MV-4-11 (cell line): ENCODE measurements at places on chromosomes 1 and 21.

DNA sequence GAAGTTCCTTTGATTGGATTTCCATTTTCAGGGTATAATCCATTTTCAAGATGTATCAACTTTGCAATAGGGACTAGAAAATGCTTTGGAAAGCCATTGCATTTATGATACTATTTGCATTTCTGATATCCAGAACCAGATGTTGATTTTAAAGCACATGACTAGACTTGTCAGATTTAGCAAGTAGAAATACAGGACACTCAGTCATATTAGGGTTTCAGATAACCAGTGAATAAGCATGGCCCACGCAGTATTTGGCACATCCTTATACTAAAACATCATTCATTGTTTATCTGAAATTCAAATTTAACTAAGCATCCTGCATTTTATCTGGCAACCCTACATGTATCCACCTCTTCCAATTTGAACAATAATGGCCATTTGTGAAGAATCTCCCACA lies 113.3 kb upstream of the DPT start:
- DNase-seq: no peak

DNA sequence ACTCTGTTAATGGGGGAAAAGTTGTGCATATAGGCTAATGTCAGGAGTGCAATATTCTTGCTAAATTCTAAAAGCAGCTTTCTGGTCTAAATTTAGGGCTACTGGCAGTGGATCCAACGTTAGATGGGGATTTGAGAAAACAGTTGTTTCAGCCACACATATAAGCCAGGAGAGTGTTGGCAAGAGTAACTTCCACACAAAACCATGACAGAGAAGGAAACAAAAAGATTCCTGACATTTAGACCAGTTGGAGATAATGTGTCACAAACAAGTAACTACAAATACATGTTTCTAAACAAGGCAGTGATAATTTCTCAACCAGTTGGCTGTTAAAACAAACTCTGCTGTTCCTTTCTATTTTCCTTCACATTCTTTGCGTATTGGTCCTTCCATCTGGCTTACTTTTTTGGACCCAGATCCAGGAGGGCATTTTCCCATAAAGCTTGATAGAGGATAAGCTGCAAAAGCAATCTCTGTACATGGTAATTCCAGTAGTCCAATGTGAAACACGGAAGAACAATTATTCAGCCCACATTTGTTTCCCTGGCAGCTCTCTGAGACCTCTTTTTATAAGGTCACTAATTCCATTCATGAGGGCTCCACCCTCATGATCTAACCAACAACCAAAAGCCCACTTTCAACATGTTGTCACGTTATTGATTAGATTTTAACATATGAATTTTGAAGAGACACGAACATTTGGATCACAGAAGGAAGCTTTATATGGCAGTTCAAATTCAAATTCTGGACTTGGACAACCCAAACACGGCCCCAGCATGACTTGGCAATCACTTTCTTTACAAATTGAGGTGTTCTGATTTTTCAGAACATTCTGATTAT lies 1888.6 kb downstream of the MRPL39 start:
- no peak for DNase-seq

- peak; percentile 74 for DNase-seq
Measured at GRCh38 chr1:112063781-112064728, 74.6 kb upstream of the KCND3 start.

DNA sequence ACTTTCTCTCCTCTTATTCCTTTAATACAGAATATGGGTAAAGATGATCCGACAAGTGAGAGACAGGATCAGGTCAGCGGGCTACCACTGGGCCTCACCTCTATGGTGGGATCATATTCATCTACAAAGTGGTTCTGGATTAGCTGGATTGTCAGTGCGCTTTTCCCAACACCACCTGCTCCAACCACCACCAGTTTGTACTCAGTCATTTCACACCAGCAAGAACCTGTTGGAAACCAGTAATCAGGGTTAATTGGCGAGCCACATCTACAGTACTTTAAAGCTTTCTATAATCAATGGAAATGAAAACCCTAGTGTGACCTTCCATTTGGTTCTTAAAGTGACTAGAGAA lies 643 bp downstream of the NRAS start:
- no peak for DNase-seq

DNA sequence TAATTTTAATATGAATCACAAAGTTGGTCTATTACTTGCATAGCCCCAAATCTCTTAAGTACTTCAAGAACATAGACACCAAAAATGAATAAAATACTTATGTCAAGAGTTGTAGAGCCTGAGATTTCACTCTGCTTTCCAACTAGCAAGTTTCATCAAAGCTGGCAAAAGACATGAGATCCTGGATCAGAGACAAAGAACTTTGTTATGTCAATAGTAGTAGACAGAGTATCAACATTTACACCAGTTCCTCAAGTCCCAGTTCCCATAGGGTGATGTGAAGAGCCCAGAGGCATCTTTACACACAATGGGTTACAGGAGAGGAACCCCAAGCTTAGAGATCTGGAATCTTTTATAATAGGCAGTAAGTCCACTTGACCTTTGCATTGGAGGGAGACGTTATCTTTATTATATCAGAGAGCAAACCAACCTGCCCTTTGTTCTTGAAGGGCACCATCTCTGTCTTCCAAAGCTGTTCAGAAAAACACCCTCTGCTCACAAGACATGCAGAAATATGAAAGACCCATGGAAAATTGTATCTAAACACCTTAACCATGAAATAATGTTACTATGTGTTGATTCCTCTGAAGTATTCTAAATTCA lies 174.4 kb upstream of the GALNT2 start:
- DNase-seq: no peak

DNA sequence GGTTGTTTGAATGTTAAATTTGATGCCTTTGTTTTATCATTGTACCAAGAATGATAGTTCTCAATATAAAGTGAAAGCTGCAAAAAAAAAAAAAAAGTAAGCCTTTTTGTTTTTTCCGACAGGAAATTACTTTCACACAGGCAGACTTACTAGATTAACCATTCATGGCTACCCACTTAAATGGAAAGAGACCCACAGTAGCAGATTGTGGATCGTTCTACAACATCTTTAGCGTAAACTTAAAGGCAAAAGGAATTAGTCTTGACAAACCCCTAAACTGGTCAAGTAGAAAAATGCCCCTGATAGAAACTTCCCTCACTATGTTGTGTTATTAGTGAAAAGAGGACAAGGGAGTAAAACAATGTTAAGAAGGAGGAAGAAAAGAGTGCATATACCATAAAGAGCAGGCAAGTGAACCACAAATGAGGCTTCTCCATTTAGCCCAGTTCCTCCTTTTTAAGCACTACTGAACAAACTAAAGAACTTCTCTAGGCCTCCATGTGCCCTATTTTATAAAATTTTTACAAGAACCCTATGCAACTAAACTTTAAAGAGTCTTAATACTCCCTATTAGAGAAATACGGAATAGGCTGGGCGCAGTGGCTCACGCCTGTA lies 1560.3 kb downstream of the MRPL39 start:
- peak; percentile 87 for DNase-seq

DNA sequence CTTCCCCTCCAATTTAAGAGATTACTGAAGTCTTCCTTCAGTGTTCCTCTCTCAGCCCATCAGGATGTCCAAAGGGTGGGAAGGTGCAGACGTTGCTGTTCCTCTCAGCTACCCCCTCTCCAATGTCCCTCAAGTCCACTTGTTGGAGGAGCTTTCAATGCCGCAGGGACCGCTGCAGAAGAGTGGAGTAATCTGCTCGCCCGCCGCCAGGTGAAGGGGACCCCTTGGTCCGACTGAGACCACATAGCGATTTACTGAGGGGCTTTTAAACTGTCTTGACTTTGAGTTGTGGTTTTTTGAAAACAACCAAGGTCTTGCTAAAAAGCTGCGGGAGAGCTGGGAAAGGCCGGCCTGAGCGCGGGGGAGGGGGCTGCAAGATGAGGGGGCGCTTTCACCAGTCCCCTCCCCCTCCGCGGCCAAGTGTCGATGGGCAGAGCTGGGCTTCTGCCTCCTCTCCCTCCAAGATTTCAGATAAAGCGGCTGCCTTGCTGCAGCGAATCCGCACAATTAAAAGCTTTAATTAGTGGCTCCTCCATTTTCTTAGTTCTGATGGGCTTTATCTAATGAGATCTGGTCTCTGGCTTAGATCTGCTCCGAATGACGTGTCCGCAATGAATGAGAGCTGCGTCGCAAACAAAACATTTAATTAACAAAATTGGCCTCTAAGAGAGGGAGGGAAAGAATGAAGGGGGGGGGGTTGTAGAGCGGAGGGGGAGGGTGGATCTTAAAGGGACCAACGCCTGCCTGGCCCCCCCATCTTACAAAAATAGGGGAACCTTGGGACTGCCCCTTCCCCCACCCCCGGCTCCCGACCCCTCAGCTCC lies 5.9 kb downstream of the LMO4 start:
- DNase-seq: no peak

DNA sequence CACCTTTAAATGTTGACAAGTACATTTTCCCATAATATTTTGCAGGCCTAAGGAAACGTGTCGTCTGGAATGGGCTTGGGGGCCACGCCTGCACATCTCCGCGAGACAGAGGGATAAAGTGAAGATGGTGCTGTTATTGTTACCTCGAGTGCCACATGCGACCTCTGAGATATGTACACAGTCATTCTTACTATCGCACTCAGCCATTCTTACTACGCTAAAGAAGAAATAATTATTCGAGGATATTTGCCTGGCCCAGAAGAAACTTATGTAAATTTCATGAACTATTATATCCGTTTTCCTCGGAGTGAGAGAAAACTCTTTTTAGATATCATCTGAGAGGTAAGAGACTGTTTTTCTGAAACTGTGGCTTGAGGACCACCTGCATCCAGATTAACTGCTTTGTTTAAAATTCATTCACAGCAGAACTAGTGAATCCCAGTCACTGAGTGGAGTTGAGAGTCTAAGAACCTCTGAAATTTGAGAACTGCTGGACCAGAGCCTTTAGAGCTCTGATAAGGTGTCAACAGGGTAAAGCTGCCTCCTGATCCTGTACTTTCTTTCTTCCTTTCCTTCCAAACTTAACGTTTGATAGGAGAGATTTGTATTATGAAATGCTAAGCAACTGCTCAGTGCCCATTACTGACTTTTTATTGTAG lies 811 bp downstream of the EXO1 start:
- DNase-seq: no peak

DNA sequence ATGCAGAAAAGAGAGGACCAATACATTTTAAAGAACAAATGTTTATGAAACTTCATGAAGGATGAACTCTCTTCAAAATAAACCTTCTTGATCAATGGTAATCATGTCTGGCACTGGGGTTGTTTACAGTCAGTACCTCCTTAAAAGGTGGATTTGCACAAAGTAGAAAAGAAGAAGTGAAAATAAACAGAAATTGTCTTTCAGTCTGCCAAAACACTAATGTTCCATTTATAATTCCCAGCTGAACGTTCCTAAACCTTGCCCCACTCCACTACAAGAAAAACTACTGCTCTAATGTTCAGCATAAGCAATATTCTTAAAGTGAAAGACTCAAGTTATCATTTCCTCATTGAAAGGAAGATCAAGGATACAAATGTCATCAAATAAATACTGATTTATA lies 86.2 kb downstream of the EIF4G3 start:
- peak; percentile 11 for DNase-seq

- DNase-seq: no peak
Measured at GRCh38 chr21:40208206-40208947, 341.1 kb downstream of the PCP4 start.

DNA sequence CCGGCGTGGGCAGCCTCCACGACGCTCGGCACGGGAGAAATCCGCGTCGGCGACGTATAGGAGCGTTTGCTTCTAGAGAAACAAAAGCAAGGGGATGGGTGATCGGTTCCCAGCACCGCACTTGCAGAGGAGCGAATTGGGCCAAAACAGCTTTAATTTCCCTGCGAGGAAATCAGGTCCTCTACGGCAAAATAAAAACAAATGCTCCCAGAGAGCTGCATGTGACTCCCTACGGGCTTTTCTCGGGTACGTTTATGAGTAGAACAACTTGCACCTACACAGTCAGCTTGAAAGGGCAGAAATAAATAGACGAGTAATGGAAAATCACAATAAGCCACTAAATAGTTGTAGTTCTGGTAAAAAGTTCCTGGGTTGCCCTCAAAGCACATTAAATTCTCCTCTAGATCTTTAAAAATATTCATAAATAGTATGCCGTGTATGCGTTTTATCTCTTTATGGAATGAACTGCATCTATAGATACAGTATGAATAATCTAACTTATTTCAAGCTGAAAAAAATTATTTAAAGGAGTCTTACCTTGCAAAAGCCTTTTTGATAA lies 1.2 kb downstream of the NHLH2 start:
- DNase-seq: no peak

GRCh38 chr1:54442185-54442584 lies 36.0 kb upstream of the SSBP3 start:
- DNase-seq: no peak

DNA sequence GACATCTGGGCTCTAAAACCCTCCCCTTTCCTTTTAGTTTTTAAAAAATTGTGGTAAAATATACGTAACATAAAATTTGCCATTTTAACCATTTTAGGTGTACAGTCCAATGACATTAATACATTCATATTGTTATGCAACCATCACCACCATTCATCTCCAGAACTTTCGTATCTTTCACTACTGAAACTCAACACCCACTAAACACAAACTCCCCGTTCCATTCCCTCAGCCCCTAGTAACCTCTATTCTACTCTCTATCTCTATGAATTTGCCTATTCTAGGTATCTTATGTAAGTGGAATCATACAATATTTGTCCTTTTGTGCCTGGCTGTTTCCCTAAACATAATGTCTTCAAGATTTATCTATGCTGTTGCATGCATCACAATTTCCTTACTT lies 19.4 kb upstream of the TTC4 start:
- DNase-seq: no peak
